SJSA1 (cell line): ENCODE measurements at places on chromosomes 4 and X. TPM values are rescaled to one million over a fixed set of nuclear protein-coding genes. Genes with fewer than 3 reads are reported as not detected.

KIF4A gene
- 56.3 and 66.2 TPM in 2 replicates for total RNA-seq

FGFR3 gene
- total RNA-seq = 10.2 and 13.8 TPM in 2 replicates

XAGE2 gene
- total RNA-seq = 0.39 and 2.7 TPM in 2 replicates

TASL gene
- total RNA-seq = not detected in 2 replicates

CCKAR gene
- total RNA-seq = not detected in 2 replicates

NHS gene
- 1.3 and 2.6 TPM in 2 replicates for total RNA-seq

GYPE gene
- total RNA-seq = 0.95 and 2.1 TPM in 2 replicates

SRPK3 gene
- total RNA-seq = not detected in 2 replicates

- no peak for DNase-seq
These were observed 7.8 kb upstream of the TMEM144 start for GRCh38 chr4:158202481-158202880.

DNA sequence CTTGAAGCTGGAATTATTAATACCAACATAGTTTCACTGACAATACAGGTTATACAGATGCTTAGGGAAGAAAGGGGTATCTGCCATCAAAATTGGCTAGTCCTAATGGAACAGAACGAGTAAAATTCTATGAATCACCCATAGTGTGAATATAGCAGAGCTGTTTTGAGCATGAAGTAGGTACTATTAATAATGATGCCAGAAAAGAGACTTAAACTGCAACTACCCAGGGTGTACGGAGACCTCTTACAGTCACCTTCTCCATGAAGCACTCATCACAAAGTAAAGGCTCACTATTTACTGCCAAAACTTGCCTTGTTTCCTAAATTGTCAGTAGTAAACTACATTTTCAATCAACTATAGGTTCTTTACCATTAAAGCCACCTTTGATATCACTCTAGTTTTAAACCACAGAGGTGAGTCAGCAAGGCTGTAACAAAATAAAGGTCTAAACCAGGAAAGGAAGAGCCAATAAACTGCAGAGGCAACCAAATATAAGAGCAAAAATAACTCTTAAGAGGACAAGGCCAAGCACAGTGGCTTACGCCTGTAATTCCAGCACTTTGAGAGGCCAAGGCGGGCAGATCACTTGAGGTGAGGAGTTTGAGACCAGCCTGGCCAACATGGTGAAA lies 114.4 kb downstream of the FRYL start:
- DNase-seq = no peak

DNA sequence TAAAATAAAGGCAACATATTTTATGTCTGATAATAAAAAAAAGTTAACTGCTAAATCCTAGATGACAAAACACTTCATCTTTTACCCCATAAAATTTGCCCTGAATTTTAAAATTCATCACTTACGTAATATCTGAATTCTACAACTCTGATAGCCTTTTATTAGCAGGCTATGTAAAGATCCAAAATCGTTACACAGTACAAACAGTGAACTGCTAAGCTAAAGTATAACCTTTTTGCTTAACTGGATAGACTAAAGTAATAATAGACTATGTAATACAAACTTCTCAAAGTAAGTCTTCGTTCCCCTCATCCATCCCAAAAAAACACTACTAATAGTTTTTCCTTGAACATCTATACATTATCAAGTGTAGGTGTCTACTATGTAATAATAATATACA lies 49.1 kb downstream of the SH3RF1 start:
- DNase-seq = no peak

- DNase-seq = no peak
These were observed 245.2 kb upstream of the CENPE start for GRCh38 chr4:103443324-103443723.

DNA sequence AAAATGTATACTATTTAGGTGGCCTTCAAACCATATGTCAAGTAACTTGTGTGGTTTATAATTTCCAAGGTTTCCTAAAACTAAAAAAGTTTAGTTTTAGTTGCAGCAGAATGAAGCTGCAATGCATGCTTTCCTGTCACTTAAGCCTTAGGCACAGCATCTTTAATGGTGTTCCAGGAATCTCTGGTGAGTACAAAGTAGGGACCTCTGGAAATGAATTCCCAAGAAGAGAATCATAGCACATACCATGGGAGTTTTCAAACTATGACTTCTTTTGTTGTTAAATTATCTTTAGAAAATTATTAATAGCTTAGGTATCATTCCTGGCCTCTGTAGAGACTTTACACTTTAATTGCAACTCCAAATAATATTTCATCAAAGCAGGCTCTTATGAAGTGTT lies 1005.9 kb upstream of the PABPC4L start:
- DNase-seq = no peak

- no peak for DNase-seq
These were observed 115.0 kb downstream of the CEP44 start for GRCh38 chr4:174398728-174399127.

DNA sequence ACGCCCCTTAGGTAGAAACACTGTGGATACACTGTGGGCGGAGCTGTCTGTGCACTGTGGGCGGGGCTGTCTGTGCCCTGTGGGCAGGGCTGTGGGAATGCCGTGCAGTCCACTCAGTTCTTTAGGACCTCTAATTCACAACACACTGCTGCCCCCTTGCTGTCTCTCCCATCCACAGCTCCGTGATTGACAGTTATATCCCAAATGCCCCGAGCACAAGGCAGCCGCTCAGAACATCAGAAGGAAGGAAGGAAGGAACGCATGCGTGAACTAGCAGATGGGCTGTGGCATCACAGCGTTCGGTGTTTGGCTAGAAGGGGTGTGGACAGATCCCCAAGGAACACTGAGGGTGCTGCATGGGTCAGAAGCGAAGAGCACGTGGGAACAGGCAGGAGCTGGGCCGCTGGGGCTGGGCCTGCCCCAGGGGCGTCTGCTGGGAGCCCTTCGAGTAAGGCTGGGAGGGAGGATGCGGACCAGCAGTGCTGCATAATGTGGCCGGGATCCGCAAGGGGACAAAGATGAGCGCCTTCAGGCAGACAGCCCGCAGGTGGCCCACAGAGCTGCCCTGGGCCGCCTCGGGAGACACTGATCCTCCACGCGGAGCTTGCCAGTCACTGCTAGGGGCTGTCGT lies 29.8 kb downstream of the ACOX3 start:
- DNase-seq = peak; percentile 76

- no peak for DNase-seq
These were observed 83.8 kb upstream of the LCORL start for GRCh38 chr4:18105030-18106011.

DNA sequence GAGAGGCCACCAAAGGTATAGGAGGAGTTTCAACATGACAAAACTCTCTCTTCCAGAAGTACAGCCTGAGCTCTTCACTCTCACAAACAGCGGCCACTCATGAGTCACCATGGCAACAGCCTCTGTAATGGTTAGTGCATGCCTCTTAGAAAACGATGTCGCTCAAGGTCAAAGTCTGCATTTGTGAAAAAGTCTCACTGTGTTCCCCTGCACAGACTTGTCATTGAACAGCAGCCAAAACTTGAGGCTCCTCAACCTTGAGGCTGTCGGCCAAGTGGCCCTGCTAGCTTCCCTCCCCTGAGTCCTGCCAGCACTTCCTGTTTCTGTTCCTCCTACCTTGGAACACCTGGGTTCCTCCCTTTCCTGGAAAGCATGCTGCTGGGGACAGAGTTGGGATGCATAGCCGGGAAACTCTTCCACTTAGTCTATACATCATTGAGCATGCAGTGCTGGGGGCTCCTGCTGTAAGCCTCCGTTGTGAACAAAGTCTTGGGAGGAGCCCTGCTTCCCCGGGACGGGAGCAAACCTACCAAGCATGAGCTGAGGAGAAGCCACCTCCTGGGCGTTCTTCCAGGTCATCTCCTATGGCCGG lies 66.6 kb downstream of the ING2 start:
- no peak for DNase-seq

- DNase-seq = peak; percentile 53
These were observed 85.5 kb downstream of the STARD8 start for GRCh38 chrX:68732906-68733493.
